ENCODE measurements at places on chromosomes 5 and 9. TPM values are rescaled to one million over a fixed set of nuclear protein-coding genes. Genes with fewer than 3 reads are reported as not detected.

DNA sequence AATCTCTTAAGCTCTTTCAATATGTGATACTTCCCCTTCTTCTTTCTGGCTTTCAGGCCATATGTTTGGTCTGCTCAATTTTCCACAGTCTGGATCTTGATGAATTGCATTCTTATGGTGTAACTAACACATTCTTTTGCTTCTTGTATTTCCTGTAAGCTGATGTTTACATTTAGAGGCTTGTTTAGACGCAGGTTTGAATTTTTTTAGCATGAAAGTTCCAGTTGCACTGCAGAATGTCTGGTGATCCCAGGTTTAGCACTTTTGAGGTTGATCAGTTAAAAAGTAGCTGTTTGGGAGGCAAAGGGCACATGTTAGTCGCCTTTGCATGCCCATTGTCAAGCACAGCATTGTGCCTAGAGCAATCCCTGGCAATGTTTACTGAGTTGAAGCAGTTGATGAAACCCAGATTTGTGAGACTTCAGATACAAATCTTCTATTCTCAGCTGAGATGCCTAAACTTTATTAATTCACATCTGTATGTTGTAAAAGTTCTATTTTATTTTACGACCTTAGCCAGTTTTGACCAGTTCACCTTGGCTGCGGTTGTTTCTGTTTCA lies 59.6 kb upstream of the SPATA31C2 start:
- no peak for DNase-seq

- no peak for DNase-seq
Measured at GRCh38 chr5:90518661-90519060, 10.7 kb downstream of the LYSMD3 start.

DNA sequence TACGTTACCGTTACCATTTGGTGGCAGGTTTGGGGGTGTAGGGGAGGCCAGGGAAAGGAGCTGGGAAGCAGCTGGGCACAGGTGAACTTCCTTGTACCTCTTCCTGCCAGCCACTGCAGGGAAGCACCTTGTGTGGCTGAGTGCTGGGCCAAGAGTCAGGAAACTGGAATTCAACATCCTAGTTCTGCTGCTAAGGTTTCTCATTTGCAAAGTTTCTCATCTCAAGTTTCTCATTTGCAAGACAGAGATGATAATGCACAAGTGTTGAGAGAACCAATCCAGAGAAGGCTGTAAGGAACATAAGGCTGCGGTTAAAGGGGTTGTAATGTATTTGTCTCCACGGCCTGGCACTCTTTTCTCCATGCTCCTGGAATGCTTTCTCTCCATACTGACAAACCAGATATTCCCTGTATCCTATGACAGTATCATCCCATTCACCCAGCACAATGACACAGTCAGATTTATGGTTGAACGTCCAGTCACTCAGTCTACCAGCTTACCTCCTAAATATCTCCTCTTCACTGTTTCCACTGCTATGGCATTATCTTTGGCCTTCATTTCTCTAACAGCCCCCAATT lies 33.6 kb upstream of the LARP1 start:
- DNase-seq, result no peak

DNA sequence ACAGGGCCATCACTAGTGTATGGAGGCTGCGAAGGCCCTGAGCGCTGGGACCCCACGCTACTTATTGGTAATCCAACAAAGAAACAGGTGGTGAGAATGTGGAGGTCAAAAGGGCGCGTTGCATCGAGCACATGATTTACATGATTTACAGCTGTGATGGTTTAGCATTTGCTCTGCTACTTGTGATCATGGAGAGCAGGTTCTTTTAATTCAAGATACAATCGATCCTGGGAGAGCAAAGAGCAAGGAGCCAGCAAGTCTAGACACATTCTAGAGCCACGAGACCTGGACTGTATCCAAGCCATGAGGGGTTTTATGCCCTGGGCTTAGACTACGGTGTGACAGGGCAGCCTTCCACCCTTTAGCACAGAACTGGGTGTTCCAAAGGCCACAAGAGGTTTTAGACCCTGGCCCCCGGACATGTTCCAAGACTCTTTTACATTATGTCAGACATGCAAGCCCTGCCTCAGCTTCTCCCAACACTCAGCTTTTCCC lies 47.0 kb upstream of the CLK4 start:
- no peak for DNase-seq

DNA sequence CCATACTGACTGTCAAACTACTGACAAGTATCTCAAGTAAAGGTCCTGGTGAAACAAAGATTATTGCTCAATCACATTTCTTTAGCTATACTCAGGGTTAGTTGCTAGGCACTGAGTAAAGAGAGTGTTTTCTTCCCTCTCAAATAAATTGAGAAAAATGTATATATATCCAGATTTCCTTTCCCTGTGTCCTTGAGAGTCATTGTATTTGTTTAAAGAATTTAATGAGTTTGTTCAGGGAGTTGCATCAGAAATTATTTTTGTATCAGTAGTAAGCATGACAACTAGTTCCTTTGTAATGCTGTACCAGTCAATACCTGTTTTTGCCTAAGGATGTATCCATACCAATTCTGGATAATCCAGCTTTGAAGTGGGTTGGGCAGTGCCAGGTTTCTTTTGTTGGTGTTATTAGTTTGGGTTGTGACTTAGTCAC lies 3.2 kb upstream of the ANKHD1 start:
- no peak for DNase-seq

The SLCO6A1 gene
- total RNA-seq, result not detected

The TRIP13 gene
- 19.4 TPM for total RNA-seq

Measured in dermis microvascular lymphatic vessel endothelial cell (primary cell).